ENCODE measurements at places on chromosomes 2 and 18.

DNA sequence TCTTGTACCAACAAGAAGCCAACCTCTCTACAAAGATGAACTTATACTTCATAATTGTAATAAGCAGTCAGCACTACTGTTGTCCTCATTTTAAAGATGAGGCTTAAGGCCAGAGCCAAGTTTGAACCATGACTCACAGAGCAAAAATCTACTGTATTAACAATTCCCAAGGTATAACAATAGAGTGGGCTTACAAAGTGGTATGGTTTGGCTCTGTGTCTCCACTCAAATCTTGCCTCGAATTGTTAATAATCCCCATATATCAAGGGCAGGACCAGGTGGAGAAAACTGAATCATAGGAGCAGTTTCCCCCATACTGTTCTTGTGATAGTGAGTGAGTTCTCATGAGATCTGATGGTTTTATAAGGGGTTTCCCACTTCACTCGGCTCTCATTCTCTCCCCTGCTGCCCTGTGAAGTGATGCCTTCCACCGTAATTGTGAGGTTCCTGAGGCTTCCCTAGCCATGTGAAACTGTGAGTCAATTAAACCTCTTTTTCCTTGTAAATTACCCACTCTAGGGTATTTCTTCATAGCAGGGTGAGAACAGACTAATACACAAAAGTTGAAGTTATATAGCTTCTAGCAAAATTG lies 19.5 kb downstream of the MRPL44 start:
- no peak for DNase-seq

- DNase-seq, result no peak
Measured at GRCh38 chr18:9627642-9628041, 13.3 kb upstream of the PPP4R1 start.

DNA sequence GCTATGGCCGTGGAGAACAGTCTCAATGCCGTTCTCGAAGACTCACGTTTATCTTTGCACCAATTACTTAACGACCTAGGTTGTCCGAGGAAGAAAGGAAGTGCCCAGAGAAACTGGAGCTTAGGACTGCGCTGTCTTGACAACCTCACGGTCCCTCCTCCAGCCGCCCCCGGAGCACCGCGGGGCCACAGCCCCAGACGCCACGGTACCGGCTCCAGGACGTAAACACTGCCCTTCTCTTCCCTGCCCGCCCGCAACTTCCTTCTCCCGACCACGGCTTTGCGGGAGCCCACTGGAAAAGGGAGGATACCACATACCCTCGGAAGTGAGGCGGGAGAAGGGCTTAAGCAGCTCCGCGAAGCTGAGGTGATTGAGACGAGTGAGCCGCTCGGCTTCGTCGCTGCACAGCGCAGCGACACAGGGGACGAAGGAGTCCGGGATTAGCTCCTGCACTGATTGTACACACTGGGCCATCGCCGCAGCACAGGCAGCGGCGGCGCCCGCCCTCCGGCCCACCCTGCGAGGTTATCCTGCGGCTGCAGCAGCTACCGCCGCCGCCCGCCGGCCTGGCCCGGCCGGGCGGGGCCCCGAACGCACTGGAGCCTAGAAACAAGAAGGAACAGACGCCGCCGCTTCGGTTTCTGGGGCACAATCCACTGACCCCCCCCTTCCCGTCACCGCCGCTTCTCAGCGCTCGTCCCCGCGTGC lies 483 bp downstream of the TRAPPC8 start:
- peak; percentile 40 for DNase-seq

DNA sequence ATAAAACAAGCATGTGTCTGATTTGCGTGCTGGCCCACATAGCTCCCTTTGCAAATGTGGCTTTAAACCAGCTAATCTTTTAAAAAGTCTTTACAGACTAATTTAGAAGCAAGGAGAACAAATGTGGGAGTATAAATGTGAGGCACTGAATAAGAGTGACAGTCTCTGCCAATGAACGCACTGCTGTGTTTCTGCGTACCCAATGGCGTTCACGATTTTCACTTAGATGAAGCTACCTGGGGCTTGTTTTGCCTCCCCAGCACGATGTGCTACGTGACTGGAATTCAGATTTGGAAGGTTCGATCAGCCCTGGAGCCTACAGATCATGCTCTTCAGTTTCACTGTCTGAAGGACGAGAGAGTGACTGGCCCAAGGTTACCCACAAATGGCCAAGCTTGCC lies 10.8 kb upstream of the CRACDL start:
- no peak for DNase-seq

- no peak for DNase-seq
Measured at GRCh38 chr2:100460904-100461530, 9.3 kb upstream of the NMS start.

DNA sequence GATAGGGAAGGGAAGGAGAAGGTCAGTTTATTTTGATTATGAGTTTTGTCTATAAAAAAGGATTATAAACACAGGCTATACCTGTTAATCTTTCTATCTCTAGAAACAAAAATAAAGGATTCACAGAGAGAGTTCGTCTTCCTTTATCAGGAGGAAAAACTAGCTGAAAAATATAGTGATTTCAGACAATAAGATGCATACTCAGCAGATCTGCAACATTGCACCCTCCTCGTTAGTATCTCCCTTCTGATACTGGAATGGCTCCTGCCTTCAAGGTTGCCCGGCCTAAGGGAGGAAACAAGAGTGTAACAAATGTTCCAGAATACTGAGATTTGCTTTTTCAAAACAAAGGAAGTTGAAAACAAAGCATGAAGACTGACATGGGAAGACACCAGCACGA lies 48.7 kb upstream of the LRATD1 start:
- DNase-seq, result no peak

GRCh38 chr2:73301636-73302035 lies 8.3 kb upstream of the EGR4 start:
- DNase-seq, result no peak

GRCh38 chr2:197332641-197333040 lies 22.1 kb upstream of the ANKRD44 start:
- no peak for DNase-seq

DNA sequence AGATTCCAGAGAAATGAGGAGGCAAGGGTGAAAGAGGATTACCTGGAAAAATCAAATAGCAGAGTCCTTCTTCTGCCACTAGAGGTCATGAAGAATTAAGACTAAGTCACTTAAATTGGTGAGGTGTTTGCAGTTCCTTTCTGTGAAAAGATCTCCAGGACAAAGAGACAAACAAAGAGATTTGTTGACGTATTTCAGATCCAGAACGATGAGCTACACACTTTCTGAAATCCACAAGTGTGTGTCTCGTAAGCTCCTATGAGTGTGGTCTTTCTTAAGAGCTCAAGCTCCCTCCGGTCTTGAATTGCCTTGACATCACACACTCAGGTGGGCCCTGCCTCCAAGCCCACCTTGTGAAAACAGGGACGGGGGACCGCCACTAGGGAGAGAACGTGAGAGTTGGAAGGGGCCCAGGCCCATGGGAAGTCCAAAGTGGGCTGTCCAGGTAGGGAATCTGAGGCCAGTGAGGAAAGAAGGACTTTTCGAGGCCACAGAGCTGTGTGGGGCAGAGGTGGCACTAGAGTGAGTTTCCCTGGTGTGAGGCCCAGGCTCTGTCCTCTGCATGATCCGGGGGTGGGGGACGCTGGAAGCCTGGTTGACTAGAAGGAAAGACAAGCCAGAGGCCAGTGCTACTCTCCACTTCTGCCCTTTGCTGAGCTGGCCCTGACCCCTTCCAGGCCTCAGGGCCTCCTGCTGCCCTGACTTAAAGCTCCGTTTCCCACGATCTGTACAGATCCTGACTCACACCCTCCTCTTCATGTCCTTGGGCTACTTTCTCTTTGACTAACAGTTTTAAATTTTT lies 168.1 kb upstream of the NCK2 start:
- DNase-seq, result peak; percentile 86

- no peak for DNase-seq
Measured at GRCh38 chr2:240857039-240858008, 11.3 kb upstream of the AGXT start.

GRCh38 chr2:66440708-66441497 lies 6.0 kb downstream of the MEIS1 start:
- DNase-seq, result no peak

- DNase-seq, result no peak
Measured at GRCh38 chr2:217523286-217523685, 479.5 kb downstream of the TNS1 start.

GRCh38 chr18:50654658-50655550 lies 95.0 kb downstream of the MAPK4 start:
- no peak for DNase-seq

DNA sequence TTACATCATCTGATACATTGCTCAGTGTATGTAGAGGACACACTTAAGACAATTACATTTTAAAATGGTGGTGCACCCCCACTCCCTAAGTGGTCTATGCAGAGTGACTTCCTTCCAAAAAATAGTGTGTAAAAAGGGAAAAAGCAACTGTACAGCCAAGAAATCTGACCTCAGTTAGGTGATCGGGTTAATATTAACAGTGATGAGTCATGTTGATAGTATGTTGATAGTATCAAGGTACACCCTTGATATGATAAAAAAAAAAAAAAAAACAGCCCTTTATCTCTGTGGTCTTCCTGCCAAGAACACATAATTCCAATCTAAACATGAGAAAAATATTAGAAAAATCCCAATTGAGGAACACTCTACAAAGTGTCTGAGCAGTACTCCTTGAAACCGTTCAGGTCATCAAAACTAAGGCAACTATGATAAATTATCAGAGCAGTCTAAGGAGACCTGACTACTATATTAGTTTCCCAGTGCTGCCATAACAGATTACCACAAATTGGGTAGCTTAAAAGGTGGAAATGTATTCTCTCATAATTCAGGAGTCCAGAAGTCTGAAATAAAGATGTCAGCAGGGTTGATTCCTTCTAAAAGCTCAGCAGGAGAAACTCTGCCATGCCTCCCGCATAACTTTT lies 171.9 kb downstream of the ARHGAP28 start:
- no peak for DNase-seq

GRCh38 chr2:15367715-15368114 lies 193.4 kb downstream of the NBAS start:
- DNase-seq, result no peak

- DNase-seq, result no peak
Measured at GRCh38 chr2:228446734-228447133, 265.2 kb upstream of the SPHKAP start.

GRCh38 chr2:69764286-69765095 lies 22.6 kb downstream of the ANXA4 start:
- no peak for DNase-seq

DNA sequence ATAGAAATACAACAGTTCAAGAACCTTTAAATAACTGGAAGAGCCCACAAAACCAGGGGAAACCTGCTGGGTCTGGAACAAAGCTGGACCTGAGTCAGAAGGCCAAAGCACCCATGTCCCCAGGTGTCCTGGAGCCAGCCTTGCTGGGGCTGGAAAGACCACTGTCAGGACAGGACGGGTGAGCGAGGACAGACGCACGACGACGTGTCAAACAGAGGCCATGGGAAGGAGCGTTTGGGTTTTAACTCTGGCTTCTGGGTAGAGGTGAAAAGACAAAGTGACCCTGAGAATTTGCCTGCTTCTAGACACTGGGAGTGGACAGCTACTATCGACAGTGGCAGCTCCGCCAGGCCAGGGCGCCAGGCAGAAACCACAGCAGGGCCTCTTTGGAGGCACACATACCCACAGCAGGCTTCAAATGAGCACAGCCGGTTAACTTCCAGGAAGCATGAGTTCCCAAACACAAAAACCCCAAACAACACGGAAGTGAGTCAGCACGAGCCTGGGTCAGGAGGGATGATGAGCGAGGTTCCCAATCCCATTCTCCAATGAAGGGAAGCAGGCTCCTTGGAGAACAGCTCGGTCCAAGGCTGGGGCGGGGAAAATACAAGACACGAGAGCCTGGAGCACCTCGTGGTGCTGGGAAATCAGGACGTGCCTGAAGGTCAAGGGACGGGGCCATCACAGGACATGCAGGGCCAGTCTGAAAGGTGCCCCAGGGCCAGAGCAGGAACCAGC lies 208.0 kb downstream of the TWIST2 start:
- DNase-seq, result no peak

DNA sequence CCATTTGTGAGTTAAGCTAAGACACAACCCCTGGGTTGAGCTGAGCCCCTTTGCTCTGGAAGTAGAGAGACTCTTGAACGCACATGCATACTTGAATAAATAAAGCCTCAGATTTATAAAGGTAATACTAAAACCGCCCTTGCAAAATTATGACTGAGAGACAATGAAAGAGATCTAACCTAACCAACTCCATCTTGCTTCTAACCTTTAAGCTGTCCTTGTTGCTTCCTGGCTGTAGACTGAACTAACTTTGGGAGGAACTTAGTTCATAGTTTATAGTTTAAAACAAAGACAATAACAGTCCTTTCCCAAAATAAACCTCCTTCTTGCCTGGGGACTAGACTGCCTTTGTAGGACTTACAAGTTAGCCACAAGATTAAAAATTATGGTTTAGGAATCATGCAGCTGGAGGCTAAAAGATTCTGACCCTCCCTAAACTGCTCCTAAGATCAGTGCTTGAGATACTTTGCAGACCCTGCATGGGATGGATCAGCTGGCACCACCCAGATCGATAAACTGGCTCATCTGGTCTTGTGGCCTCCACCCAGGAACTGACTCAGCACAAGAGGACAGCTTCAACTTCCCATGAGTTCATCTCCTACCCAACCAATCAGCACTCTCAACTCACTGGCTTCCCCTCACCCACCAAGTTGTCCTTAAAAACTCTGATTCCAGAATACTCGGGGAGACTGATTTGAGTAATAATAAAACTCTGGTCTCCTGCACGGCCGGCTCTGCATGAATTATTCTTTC lies 240.2 kb upstream of the SLC14A2 start:
- DNase-seq, result no peak

DNA sequence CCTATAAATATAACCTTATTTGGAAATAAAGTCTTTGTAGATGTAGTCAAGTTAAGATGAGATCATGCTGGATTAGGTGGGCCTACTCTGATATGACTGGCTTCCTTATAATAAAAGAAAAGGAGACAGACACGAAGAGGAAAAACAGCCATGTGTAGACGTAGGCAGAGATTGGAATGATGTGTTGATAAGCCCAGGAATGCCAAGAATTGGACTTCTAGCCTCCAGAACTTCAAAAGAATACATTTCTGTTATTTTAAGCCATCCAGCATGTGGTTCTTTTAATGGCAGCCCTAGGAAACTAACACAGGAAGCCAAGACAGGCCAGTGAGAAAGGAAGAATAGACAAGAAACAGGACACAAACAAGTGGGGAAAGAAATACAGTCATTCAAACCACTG lies 68.6 kb downstream of the NYAP2 start:
- DNase-seq, result no peak

DNA sequence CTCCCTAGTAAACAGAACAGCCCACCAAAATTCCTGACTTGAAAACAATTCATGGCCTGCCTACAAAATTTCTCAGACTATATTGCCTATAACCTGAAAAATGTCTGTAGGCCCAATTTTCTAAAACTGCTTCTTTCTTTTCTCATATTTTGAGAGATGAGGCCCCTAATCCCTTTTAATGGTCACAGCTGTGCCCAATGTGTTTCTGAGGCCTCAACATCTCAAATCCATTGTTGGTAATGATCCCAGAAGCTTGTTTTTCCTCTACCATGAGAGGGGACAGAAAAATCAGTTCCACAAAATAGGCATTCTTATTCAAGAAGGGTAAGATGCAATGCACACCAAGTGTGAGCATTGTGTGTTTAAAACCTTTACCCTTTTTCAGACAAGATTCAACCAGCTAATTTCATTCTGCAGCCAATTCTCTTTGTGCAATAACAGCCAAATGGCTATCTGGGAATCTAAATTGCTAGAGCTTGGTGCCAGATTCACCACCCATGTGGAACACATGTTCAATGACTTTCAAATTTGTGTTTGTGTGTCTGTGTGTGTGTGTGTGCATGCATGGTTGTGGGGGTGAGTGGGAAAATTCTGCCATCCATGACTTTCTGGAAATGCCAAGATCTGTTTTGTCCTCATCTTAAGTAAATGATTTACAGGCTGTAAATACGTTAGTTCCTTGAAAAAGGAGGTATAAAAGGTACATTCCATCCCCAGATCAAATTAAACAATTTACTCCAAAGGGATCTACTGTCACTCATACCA lies 319.5 kb downstream of the TNS1 start:
- no peak for DNase-seq
